ENCODE measurements at places on chromosomes 2 and 18.
A peak's percentile ranks its signal among the peaks of the same experiment; 100 is the strongest.

DNA sequence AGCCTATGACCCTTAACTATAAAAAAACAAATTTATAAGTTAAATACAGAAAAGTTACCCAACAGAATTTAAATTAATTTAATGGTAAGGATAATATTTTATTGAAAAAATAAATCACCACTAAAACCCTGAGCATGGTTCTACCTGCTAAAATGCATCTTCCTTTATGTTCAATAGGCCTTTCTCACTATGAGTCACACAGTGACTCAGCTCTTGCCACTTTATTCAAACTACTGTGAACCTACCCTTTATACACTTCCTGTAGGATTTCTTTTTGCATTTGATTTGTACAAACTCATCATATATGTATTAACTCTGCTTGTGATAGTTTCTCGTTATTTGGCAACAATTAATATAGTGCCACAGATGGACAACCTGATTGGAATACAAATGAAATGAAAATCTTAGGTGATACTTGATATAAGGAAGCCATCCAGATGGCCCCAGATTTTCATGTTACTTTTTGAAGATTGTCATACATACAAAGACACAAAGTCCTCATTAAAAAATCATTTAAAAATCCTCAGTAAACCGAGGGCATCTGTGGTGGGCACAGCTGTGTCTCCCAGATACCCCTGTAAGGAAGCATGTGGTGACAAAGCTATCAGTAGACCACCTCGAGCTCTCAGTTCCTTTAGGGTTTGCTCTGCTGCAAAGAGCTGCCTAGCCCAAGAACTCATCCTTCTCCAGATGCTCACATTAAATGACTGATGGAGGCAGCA, 55.2 kb upstream of the COBLL1 start:
- no peak for DNase-seq

GRCh38 chr18:59383851-59384250, 24.8 kb upstream of the LMAN1 start:
- no peak for DNase-seq

GRCh38 chr2:223566396-223566795, 35.8 kb downstream of the SCG2 start:
- DNase-seq = no peak

DNA sequence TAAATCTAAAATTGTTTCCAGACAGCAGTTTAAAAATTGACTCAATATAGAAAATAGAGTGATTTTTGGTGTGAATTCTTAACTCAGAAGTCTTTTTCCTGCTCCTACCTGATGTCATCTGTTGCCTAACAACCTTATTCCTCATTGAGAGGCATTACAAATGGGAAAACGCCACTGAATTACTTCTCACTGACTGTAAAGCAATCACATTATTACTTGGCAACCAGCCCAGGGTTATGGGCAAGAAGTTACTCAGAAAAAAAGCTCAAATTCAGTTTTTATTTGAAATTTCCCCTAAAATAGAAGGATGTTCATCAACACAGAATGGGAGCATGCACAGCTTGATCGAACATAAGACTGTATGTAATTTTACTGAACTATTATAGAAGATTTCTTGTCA, 201.8 kb upstream of the GULP1 start:
- DNase-seq = no peak

DNA sequence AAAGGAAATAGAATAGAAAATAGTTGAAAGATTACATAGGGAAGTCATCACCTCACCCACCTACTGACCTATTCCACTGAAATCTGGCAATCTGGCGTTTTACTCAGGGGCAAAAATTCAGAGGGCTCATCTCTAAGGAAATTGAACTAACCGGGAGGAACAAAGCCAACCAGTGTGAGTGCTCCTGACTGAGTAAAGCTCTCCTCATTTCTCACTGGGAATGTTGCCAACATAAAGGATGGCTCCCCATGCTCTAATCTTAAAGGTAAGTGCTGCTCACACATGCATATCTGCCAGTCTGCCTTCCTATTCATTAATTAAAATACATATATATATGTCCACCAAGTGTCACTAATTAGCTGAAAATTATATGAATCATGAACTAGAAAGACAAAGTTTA, 13.5 kb upstream of the DOK6 start:
- no peak for DNase-seq

DNA sequence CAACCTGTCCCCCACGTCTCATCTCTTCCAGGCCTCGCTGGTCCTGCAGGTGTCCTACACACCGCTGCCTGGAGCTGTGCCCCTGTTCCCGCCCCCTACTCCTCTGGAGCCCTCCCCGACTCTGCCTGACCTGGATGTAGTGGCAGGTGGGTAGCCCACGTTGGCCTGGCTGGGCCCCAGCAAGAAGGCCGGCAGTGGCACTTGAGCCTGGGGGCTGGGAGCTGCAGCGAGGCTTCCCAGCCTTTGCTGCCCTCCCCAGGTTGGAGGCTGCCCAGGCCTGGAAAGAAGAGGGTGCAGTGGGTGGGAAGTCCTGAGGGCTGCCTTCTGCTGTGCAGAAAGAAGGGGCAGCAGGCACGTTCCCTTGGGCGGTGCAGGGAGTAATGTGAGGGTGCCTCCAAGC, 58.4 kb downstream of the DYSF start:
- no peak for DNase-seq

DNA sequence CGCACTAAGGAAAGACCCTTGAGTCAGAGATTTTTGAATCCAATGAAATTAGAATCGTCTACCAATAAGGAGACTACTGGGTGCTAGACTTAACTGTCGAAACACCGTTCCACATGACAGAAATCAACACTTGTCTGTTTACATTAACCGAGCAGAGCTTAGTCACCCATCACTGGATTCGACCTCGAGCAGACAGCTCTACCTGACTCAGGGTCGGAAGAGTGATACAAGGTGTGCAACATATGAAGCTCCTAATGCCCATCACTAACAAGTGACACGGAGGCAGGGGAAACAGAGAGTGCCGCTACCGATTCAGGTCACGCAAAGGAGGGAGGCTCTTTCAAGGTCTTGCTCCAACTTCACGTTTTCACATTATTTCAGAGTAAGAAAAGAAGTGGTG, 54.2 kb upstream of the FZD5 start:
- DNase-seq = no peak

- DNase-seq = no peak
Measured at GRCh38 chr2:127637236-127637630, 8.7 kb upstream of the GPR17 start.

DNA sequence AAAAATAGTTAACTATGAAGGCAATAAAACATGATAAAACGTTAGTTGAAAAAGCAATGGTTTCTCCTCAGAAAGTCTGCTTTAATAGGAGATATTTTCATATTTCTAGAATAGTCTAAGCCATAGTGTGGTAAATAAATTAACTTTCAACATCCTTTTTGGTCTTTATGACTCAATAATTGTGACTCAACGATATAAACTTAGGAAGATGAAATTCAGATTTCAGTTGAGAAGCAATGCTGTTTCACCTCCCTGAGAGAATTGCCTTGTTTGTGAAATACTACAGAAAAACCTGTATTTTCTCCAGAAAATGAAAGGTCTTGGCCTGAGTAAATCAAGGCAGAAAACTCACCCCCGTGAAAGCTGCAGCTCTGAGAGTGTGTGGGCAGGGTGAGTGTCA, 166.9 kb downstream of the ETAA1 start:
- no peak for DNase-seq

DNA sequence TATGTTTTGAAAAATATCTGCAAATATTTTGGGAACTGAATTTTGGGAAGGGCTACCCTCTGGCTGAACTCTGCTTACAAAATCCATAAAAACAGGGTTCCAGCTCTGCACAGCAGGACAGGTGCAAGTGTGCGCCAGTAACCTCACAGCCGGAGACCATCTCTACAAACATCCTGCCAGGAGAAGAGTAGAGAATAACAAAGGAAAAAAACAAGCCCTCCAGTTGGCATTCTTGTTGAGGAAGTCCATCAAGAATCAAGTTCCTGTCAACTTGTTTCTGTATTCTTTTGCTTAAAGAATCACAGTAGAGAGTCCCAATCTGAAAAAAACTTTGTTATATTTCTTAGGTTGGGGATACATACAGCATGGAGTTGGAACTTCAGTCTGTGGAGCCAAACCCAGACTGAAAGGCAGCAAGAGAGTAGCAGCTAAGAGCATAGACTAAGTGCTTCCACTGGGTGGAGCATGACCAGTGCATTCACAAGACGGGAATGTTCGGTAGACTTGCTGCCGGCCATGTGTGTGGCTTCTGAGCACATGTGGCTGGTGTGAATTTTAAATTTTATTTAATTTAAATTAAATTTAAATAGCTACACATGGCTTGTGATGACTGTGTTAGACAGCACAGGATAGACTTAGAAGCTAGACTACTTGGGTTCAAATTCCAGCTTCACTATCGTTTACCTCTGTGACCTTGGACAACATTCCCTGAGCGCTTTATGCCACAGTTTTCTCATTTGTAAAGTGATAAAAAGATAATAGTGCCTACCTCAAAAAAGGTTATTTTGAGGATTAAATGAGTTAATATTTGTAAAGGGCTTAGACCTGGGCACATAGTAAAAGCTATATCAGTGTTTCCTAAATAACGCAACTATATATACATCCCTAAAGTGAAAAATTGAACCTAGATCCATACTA, 41.9 kb downstream of the SPTBN1 start:
- DNase-seq = peak; percentile 47

DNA sequence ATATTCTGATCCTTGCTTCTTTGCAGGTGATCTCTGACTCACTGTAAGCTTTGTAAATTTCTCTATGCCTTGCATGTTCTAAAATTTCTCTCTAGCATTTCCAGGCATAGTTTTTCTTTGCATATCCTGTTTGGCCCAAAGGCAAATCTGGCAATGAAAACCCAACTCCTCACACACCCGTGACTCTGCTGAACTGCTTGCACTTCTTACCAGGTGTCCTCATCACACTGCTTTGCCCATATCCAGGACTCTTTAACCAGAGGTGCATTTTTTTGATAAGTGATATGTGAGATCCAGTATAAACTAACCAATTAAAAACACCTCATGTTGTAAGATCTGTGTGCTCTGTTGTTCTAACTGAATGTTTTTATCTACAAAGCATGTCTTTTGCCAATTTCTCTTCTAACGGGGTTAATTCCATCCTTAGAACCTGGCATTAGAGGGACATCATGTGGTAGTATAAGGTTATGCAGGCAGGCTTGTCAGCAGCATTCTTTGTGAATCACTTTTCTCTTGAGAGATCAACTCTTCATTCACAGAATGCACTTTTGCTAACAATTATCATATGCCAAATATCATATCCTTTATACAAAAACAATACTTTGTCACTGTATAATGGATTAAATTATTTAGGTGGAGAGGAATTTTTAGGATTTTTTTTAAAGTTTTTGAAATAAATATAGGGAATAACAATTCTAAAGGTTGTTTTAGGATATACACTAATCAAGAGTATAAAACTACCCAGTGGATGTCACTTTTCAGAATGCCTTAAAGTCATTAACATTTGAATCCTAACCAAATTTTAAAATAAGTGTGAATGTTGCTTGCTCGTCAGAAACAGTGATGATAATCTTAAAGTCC, 20.8 kb upstream of the TMX3 start:
- DNase-seq = no peak

DNA sequence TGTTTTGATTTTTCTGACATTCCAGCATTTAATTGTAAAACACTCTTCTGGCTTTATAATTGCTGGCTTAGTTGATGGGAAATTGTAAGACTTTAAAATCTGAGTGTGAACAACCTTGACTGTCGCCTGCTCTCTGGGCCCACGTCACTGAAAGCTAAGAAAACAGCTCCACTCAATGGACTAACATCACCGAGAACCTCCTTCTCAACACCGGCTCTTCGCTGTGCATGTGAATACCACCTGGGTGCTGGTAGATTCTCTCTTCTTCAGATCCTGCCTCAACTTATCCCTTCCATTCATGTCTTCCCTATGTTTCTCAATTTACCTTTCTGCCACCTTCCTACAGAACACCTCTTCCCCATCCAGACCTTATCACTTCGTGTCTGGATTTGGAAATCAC, 523.1 kb upstream of the ID2 start:
- no peak for DNase-seq

DNA sequence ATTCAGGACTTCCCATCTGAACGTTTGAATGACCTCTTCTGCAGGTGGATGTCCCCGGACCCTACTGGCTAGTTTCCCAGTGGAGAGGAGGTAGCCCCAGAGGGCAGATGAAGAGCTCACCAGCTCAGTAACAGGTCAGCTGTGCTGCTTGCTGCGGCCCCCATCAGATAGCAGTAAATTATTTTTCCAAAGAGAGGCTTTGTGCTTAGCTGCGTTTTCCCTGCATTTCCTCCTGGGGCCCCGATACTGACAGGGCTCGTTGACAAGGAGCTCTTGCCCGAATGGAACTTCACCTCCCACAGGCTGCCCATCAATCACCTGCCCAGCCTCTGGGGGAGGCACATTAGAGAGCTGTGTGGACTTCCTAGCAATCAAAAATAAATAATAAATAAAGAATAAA, 185.8 kb downstream of the DOK6 start:
- DNase-seq = no peak

- DNase-seq = no peak
Measured at GRCh38 chr18:58235001-58235436, 191.0 kb downstream of the NEDD4L start.

DNA sequence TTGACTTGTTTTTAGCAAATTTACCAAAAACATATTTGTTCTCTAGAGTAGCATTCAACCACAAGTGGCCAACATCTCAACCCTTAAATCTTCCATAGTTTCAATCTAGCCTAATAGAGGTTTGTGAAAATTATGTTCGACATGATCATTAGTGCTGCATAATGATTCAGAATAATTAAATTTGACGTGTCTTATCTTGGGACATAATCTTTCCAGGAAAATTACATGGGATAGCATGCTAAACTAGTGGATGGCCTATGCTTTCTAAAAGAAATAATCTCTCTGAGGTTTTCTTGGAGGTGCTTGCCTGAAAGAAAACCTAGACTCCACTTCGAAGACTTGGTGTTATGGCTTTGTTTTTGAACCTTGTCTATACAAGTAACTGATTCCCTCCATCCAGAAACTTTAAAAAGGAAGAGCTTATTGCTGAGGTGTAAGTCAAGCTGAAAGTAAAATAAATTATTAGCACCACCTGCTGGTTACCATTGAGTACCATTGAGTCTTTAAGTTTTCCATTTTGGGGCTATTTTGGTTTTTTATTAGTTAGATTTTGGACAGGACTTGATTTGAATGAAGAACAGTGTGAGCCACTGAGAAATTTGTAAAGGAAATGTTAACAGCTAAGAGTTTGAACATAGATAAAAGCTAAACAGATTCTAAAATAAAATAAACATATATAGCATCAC, 32.7 kb downstream of the COX7A2L start:
- no peak for DNase-seq

GRCh38 chr2:131121464-131121863, 16.3 kb downstream of the PLEKHB2 start:
- DNase-seq = no peak

GRCh38 chr18:48392268-48392667, 16.9 kb downstream of the ZBTB7C start:
- no peak for DNase-seq

- no peak for DNase-seq
Measured at GRCh38 chr2:177402096-177402495, 9.5 kb downstream of the AGPS start.

GRCh38 chr2:164875334-164876205, 33.9 kb upstream of the COBLL1 start:
- DNase-seq = no peak

- DNase-seq = no peak
Measured at GRCh38 chr2:88657131-88657530, 29.9 kb upstream of the EIF2AK3 start.
